ENCODE measurements at places on chromosomes 3 and 15. TPM values are rescaled to one million over a fixed set of nuclear protein-coding genes. Genes with fewer than 3 reads are reported as not detected.

GRCh38 chr3:168616915-168617314 lies 521.2 kb upstream of the GOLIM4 start:
- DNase-seq: no peak

- peak; percentile 97 for DNase-seq
These were observed 49.7 kb downstream of the PDHB start for GRCh38 chr3:58383904-58384303.

- peak; percentile 14 for DNase-seq
These were observed 73.8 kb upstream of the ATP13A5 start for GRCh38 chr3:193452338-193452737.

GRCh38 chr15:90994059-90994416 lies 297 bp downstream of the PRC1 start:
- no peak for DNase-seq

DNA sequence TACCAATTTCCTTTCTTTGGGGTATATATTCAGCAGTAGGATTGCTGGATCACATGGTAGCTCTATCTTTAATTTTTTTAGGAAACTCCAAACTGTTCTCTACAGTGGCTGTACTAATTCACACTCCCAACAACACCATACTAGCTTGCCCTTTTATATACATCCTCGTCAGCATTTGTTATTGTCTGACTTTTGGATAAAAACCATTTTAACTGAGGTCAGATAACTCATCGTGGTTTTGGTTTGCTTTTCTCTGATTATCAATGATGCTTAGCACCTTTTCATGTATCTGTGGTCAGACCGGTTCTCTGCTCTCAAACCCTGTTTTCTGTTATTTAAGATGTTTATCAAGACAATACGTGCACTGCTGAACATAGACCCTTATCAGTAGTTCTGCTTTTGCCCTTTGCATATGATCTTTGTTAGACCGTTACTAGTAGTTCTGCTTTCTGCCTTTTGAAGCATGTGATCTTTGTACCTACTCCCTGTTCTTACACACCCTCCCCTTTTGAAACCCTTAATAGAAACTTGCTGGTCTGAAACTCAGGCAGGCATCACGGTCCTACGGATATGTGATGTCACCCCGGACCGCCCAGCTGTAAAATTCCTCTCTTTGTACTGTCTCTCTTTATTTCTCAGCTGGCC lies 474.3 kb downstream of the RSL24D1 start:
- DNase-seq: no peak

DNA sequence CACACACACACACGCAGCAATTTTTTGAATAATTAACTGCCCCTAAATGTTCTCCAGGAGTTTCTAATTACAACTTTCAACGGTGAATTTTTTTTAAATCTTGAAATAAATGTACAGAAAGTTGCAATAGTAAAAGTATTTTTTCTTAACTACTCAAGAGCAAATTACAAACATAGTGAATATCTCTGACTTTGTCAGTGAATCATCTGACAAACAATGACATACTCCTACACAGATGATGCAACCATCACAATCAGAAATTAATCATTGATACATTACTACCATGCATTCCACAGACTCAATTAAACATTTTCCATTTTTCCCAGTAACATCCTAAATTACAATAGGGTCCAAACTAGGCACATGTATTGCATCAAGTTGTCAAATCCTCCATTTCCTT lies 597.3 kb downstream of the NAALADL2 start:
- DNase-seq: no peak

DNA sequence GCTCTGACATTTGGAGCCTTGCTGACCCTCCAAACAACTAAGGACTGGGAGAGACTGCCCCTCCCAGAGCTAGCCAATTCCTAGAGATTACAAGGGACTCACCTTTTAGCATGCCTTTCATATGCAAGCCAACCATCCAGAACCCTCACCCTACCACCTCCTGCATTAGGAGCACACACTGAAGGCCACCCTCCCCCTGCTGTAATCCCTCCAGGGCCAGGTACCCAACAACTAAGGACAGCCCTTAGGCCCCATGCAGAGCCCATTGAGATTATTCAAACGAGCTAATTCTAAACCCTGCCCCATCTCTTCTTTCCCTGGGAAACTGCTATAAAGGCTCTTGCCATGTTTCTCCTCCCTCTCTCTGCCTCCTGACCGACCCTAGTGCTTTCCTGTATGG lies 352.6 kb downstream of the ERC2 start:
- no peak for DNase-seq

DNA sequence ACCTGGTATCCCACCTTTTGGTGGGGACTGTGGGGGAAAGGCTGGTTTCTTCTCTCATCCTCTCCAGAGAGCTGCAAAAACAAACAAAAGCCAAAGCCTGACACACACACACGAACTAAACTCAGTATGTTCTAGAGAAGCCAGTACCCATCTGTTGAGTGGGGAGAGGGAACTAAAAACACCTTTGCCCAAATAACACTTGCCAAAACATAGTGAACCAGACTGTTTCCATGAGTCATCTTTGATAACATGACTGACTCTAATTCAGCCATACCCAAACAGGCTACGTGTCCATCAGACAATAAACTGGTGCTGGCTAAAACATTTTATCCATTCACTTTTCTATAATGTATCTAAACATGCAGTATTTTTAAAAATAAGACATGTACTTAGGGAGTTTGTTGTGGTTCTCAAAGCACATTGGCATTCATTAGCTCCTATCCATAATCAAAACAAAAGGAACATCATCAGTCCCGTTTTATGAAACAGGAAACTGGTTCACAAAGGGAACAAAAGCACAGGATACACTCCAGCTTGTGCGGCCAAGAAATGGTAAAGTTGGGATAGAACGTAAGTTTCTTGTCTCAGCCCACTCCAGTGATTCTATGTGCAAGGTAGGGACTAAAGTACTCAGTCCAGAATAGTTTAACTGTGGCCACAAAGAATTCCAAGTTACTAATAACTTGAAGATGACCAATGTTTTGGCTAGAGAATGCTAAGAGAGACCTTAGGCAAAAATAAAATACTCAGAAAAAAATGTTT lies 16.1 kb downstream of the LYSMD2 start:
- DNase-seq: no peak

DNA sequence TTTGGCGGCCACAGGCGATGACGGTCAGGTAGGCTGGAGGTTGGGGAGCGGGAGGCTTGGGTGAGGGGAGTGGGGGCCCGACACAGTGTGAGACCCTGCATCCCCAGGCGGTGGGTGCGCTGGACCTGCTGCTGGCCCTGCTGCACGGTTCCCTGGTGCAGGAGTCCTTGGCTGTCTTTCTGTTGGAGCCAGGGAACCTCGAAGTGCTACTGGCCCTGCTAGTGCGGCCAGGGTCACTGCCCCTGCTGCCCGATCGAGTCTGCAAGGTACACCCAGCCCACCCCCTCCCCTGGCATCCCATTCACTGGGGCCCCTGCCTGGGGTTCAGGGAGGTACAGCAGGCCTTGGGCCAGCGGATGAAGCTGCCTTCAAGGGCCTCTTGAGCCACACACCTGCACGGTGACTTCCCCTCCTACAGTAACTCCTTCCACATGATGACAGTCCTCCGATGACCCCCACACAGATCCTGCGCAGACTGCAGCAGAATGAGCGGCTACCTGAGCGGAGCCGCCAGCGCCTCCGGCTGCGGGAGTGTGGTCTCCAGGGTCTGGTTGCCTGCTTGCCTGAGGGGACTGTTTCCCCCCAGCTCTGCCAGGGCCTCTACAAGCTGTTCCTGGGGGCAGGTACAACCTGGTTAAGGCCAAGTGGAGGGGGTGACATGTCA lies 19.5 kb downstream of the NBEAL2 start:
- no peak for DNase-seq

- DNase-seq: peak; percentile 7
These were observed 121.1 kb upstream of the NANOGP8 start for GRCh38 chr15:35206060-35206675.

FOXL2NB gene
- 1.9 TPM for total RNA-seq

SNX22 gene
- total RNA-seq: not detected

LDHAL6B gene
- total RNA-seq: not detected

MYRIP gene
- total RNA-seq: not detected

LINGO1 gene
- not detected for total RNA-seq
